ENCODE measurements at places on chromosomes 12 and 14.

DNA sequence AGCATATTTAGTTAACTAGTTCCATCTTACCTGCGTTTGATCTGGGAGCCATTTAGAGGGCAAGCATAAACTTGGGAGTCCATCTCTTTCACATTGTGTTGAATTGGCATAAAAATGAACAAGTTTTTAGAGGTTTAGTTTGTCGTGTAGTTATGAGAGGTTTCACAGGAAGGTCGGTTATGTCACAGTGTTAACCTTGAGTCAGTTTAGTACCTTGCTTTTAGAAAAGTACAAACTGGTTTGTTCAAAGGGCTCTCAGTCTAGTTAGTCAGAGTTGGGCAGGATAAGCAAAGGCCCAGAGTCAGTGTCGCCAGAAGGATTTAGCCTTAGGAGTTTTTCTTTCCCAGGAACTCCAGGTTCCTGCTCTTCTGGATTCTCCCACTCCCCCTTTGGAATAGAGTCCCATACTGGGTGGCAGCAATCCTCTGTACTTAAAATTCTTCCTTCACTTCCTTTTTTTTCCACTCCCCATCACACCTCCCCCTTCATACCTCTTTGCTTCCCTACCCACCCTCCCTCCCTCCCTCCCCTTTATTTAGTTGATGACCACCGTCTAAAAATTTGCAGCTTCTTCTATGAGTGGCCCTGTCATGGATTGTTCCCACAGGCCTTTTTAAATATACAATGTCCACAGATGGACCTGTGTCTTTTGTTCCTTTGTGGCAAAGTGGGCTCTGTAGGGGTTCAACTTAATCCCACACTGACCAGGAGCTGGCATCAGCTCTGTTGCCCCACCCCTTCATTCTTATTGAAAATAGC lies 12.1 kb downstream of the PCBP2 start:
- no peak for DNase-seq

DNA sequence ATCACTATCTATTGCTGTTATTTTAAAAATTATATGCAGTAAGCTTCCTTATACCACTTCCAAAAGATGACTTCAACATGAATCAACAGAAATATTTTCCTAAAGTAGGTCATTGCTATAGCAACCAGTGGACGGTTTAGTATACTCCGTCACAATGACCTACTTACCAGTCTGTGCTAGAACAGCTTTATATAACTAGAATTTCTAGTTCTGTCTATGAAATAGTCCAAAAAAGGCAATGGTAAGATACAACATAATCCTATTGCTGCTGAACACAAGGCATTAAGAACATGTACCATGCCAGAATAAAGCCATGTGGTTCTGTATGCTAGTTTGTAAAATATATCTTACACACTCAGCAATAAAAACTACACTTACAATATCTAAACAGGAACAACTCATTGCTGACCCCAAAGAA lies 40.7 kb upstream of the MTERF2 start:
- DNase-seq = no peak

DNA sequence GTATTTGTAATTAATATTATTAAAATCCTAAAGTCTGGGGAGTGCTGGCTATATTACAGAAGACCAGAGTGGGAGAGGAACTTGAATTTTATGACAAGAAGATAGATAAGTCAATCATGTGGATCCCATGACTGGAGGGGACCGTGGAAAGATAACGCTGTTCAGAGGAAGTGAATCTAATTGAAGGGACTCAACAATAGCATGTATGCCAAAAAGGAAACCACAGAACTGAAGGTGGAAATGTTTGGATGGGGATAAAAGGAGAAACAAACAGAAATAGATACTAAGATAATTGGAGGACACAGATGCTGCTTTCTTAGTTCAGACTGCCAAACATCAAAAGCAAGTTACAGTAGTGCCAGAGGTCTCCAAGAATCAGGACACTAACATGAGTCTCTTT lies 21.1 kb downstream of the OR6J1 start:
- no peak for DNase-seq

- peak; percentile 29 for DNase-seq
These were observed 15.9 kb upstream of the LRRK2 start for GRCh38 chr12:40208707-40209446.

GRCh38 chr14:100454437-100454836 lies 131.3 kb downstream of the SLC25A47 start:
- DNase-seq = no peak

GRCh38 chr12:118238888-118239287 lies 103.0 kb downstream of the PEBP1 start:
- no peak for DNase-seq

DNA sequence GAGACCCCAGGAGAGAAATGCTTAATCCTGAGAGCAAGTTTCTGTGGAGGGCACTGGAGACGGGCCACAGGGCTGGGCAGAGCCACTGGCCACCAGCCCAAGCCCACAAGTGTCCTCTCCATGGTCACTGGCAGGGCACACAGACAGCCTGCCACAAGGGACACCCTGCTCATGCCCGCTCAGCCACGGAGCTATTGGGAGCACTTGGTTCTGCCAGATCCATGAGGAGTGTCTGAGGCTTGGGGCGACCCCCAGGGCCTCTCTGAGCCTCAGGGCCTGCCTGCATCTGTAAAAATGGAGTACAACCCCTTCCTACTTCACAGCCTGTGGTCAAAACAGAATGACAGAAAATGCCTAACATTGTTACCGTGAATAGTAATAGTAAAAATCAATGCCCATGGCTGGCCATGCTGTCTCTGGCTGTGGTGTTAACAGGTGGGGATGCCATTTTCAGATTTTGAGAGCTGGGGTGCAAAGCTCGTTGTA lies 3.2 kb downstream of the PGF start:
- DNase-seq = no peak

DNA sequence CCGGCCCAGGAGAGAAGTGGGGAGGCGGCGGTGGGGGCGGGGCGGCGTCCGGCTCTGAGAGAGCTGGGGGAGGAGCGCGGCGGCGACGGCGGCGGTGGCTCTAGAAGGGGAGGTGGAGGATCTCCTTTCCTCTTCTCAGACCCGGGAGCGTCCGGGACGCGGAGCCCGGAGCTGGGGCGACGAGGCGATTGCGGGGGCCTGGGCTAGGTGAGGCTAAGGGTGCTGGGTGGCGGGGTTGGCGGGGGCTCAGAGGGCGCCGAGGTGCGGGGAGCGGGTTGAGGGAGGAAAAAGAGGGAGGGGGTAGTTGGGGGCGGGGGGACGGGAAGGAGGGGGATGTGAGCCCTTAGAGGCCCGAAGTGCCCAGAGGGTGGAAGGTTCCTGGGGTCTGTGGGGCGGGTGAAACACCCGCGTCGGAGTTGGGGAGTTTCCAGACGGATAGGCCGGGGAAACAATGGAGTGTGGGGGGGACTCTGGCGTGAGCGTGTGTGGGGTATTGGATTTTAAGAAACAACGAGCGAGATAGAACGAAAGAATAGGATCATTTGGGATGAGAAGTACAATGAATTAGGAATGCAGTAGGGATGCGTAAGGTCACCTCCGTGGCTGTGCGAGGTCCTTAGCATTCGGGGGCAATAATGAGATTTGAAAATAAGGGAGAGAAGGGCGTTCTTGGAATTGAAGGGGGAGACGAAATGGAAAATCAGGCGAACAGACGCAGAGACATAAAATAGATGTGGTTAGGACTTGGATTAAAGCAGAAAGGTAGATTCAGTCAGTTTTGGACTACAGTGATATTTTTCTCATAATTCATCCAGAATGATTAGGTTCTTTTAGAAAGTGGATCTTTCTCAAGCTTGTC lies at the start of gene SPATS2:
TSS of gene SPATS2 (plus strand) at position 82 of the 859 bp plus-strand sequence. CDS start 93,551 bp downstream, outside the sequence.
- peak; percentile 97 for DNase-seq

- no peak for DNase-seq
These were observed 101.6 kb downstream of the SOX5 start for GRCh38 chr12:23847857-23848256.

- no peak for DNase-seq
These were observed 91.5 kb downstream of the APAF1 start for GRCh38 chr12:98736352-98737321.

DNA sequence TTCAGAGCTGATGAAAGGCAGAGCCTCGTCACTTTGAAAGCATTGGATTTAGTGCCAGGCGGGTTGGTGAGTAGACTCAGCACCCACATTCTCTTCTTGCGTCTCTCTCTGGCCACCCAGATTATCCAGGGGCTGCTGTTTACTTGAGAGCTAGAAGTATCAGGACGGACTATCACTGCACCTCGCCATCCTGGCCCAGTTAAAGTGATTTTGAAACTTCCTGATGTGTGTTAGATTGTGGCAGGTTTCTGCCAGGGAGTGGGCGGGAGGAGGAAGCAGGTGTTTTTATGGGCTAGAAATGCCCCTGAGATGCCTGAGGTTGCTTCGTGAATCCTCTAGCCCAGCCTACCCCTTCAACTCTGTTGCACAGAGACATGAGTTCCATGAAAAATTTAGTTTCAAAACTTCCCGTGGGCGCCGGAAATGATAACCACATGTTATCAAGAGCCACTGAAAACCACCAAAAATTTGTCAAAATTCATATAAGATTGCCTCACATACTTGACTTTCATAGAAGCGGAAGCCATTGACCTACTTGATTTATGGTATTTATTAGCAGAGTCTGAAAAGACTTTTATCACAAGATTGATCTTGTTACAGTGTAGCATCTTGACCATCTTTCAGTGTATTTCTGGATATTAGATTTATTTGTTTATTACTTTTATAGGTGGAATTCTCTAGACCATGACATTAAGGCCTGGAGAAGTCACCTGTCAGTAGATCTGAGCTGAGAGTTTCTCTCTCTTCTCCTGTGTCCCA lies 466.0 kb downstream of the RAD51B start:
- no peak for DNase-seq

- DNase-seq = no peak
These were observed 3.3 kb downstream of the ENO2 start for GRCh38 chr12:6917491-6918231.

- peak; percentile 65 for DNase-seq
These were observed 19.9 kb downstream of the PPP2R5C start for GRCh38 chr14:101781240-101782061.

- no peak for DNase-seq
These were observed 12.8 kb upstream of the TESC start for GRCh38 chr12:117111821-117112595.

- DNase-seq = no peak
These were observed 417.3 kb downstream of the IPO8 start for GRCh38 chr12:30278401-30278800.

- no peak for DNase-seq
These were observed 41.2 kb upstream of the PTCSC3 start for GRCh38 chr14:36217732-36218131.

GRCh38 chr12:4273652-4274395 lies at the start of gene CCND2:
TSS of gene CCND2 (plus strand) at chr12:4273762. CDS start at chr12:4274041, 279 bp downstream.
- peak; percentile 93 for DNase-seq

- no peak for DNase-seq
These were observed 80.9 kb downstream of the ACACB start for GRCh38 chr12:109197327-109197726.

GRCh38 chr14:20623798-20624197 lies 17.7 kb downstream of the OR6S1 start:
- DNase-seq = no peak

- no peak for DNase-seq
These were observed 98.6 kb downstream of the TAOK3 start for GRCh38 chr12:118274066-118274465.

DNA sequence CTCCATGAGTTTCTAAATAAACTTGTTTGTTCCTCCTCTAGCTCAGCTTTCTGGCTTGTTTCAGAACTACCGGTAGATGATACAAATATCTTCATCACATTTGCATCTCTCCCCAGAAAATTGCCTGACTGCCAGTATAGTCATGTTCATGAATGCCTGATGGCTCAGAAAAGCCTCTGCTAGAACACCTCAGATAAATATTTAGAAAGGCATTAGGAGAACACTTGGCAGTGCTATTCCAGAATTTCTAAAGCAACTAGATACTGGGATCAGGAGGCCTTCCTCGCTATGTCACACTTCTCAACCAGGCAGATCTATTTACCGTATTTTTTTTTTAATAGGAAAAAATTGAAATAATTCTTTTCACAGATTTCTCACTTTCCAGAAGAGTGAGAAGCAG lies 32.3 kb upstream of the KRAS start:
- DNase-seq = no peak

DNA sequence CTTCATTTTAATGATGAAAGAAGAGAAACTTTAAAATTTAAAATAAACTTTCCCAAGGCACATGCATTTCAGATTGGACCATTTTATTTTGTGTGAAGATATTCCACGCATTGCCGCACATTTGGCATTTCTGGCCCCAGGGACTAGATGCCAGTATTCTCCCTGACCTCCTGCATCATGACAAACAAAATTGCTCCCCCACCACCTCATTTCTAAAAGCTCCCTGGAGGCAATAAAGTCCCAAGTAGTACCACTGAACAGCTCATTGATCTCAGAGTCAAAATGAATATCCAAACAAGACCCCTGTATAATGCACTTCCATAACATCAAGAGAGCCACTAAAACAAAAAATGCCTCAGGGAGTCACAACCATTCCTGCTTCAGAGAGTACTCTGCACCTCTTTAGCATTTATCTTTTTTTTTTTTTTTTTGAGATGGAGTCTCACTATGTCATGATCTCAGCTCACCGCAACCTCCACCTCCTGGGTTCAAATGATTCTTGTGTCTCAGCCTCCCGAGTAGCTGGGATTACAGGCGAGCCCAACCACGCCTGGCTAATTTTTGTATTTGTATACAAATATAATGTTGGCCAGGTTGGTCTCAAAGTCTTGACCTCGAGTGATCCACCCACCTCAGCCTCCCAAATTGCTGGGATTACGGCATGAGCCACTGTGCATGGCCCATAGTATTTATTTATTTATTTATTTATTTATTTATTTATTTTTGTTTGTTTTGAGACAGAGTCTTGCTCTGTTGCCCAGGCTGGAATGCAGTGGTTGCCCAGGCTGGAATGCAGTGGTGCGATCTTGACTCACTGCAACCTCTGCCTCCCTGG lies 48.8 kb upstream of the RASSF3 start:
- no peak for DNase-seq

- no peak for DNase-seq
These were observed 305.3 kb downstream of the SLC6A15 start for GRCh38 chr12:84607170-84607819.

DNA sequence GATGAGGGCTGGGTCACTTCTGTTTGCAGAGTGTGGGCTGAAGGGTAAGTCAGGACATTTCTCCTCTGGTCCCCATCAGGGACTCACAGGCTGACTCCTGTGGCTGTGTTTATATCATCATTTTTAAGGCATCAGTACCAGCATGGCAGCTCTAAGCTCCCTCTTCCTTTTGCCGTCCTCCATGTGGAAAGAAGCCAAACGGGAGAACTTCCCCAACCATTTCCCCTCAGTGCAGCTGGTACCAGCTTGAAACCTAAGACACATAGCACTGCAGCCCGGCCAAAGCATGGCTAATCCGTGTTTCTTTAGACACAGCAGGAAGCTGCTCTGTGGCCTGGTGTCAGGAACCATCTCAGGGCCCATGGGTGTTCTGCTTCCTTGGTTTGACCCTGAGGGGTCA lies 31.9 kb upstream of the ATP2A2 start:
- peak; percentile 43 for DNase-seq

- DNase-seq = no peak
These were observed 274.9 kb upstream of the SRRM4 start for GRCh38 chr12:118706437-118706836.

GRCh38 chr14:101743701-101744100 lies 17.8 kb upstream of the PPP2R5C start:
- DNase-seq = no peak

DNA sequence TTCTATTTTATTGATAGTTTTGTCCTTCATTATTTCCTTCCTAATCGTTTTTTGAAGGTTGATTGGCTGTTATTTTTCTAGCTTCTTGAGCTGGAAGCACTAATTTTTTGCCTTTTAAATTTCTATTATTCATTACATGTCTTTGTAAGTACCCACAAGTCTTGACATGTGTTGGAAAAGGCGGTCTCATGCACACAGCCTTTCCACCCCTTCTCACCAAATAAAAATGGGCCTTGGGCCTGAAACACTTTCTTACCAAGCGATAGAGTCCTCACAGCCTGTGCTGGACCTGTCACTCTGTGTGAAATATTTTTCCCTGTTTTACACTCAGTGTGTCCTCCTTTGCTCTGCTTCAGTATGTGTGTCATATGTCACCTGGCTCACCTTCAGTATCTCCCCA lies 9.9 kb downstream of the ETNK1 start:
- DNase-seq = no peak
